ENCODE measurements at places on chromosomes 1 and 21.

GRCh38 chr1:228174482-228175315 is 9.1 kb downstream of the IBA57 start:
- no peak for DNase-seq

GRCh38 chr1:210755991-210756659 is 377.8 kb downstream of the KCNH1 start:
- no peak for DNase-seq

DNA sequence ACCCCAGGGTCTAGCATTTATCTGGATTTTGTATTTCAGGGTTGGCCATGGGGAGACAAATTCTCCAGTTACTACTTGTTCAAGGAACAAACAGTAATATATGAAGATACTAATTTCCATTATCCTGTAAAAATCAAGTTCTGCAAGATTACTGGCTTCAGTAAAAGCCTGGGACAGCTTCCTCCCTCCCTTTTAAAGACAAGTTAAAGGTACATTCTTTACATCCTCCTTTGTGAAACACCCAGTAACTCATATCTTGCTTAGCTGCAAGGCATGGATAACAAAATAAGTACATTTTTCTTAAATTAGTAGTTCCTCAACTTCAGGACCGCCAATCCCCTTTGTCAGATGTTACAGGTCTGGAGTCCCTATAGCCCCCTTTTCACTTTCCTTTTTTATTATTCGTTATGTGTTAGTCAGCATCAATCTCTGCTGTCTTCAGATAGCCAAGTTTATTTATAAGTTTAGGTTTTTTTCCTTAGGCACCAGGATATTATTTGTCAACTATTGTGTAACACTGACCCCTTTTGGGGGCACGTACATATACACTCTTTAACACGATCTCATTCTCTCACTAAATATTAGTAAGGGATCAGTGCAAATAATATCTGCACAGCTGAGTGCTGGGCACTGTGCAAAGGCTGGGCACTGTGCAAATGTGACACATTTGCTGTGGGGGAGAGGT is 9.8 kb downstream of the ERRFI1 start:
- DNase-seq = no peak

DNA sequence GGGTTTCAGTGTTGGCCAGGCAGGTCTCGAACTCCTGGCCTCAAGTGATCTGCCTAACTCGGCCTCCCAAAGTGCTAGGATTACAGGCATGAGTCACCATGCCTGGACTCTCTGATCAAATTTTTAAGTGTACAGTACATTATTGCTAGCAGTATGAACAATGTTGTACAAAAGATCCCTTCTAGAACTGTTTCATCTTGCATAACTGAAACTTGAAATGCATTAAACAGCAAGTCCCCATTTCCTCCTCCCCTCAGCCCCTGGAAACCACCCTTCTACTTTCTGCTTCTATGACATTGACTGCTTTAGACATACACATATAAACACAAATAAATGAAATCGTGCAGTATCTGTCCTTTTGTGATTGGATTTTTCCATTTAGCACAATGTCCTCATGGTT is 463.4 kb downstream of the PTPRC start:
- DNase-seq = no peak

DNA sequence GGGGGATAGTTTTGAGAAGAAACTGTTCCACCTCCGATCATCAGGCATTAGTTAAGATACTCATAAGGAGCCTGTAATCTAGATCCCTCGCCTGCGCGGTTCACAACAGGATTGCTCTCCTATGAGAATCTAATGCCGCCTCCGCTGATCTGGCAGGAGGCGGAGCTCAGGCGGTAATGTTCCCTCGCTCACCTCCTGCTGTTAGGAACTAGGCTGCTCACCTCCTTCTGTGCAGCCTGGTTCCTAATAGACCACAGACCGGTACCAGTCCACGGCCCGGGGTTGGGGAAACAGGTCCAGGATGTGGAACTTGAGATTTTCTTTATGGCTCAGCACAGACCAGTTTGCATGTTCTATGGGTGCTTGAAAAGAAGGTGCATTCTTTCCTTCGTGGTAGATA is 27.2 kb upstream of the FAM3B start:
- DNase-seq = no peak
